ENCODE measurements at places on chromosomes 11 and 22.

DNA sequence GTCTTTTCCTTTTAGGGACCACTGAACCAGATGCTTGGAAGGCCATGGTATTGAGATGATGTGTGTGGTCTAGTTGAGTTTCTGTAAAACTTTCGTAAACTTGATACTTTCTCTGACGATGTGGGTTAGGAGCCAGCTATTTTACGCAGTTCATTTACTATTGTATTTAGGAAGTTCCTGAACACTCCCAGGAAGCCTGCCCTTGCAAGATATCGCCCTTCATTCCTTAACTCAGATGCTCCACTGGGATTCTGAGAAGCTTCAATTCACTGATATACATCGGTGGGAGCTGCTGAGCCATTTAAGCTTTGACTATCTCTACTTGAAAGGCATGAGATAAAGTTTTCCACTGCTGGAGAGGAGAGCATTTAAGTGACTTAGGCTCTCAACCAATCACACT lies 121.3 kb downstream of the CSNK2A3 start:
- no peak for DNase-seq

- no peak for DNase-seq
Observed at GRCh38 chr11:103170865-103171264, 61.6 kb downstream of the DYNC2H1 start.

DNA sequence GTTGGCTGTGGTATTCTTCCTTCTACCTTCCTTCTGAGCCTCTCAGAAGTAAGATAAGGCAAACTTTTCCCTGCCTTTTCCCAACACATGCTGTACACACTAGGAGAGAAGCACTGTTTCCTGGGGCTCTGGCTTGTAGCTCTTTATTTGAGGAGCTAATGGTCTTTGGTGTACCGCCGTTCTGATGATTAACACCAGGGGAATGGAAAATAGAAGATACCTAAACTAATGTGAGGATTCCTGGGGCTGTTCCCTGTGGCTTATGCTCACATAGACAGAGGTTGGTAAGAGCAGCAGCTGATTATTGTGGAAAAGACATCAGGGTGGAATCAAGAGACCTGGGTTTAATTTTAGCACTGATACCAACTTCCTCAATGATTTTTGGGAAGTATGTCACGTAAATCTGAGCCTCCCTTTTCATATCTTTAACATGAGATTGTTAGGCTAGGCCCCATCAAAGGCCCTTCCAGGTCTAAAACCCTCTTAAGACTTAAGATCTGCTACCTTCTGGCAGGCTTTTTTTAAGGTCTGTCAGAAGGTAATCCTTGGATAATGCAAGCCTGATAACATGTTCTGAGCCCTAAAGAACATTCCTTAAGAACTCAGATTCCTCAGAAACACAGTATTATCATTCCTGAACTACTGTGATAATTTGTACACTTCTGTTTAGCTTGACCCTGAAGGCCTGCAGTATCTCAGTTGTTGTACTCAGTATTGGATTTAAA lies 24.8 kb upstream of the RCE1 start:
- no peak for DNase-seq

DNA sequence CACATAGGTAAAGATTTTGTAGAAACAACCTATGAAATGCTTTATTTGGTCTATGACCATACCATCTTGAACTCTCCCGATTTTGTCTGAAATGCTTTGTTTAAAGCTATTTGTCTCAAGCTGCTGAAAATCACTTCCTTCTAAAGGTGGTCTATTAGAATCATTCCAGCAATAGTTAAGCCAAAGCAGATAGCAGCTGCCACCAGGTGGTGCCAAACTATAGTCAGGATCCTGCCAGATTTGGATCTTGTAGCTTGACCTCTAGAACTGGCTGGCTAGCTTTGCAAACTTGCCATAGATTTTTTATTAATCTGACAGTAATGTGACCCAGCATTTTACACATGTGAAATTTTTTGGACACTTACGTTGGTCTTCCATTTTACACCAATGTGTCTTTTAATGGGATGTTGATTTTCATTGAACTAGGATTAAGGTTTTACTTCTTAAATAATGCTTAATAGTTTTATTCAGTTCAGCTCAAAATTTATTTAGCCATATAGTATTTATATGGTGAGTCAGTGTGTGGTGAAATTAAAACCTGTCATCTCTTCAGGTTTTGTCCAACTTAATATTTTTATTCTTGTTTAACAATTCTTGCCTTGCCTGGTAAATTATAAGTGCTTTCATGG lies 19.7 kb downstream of the CTR9 start:
- DNase-seq: peak; percentile 21

GRCh38 chr22:22769434-22770279 lies 118.0 kb upstream of the IGLL5 start:
- DNase-seq: no peak

- DNase-seq: peak; percentile 33
Observed at GRCh38 chr11:122690801-122691548, 35.5 kb downstream of the UBASH3B start.

Data from CD4-positive, alpha-beta T cell treated with Interleukin-2 at 100 ng/mL for 4 hours (primary cell).